SK-N-MC (cell line): ENCODE measurements at places on chromosomes 11 and 22.

GRCh38 chr11:57703341-57703740, 8.7 kb downstream of the MED19 start:
- DNase-seq: no peak

DNA sequence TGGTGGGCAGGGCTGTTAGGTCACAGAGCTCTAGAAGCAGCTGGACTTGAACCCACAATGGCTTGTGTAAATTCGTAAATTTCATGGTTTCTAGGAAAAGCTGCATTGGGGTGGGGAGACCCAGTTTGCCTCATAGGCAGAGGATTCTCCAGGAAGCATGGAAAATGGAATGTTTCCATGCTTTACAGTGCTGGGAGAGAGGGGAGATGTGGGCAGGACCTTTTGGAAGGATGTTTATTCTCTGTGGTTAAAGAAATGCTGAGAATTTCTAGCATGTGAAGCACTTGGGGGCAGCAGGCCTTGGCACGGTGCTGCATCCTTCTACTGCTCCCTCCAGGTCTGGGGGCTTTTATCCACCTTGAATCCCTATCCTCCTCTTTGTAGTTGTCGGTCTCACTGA, 46.3 kb downstream of the TRAF6 start:
- DNase-seq: no peak

DNA sequence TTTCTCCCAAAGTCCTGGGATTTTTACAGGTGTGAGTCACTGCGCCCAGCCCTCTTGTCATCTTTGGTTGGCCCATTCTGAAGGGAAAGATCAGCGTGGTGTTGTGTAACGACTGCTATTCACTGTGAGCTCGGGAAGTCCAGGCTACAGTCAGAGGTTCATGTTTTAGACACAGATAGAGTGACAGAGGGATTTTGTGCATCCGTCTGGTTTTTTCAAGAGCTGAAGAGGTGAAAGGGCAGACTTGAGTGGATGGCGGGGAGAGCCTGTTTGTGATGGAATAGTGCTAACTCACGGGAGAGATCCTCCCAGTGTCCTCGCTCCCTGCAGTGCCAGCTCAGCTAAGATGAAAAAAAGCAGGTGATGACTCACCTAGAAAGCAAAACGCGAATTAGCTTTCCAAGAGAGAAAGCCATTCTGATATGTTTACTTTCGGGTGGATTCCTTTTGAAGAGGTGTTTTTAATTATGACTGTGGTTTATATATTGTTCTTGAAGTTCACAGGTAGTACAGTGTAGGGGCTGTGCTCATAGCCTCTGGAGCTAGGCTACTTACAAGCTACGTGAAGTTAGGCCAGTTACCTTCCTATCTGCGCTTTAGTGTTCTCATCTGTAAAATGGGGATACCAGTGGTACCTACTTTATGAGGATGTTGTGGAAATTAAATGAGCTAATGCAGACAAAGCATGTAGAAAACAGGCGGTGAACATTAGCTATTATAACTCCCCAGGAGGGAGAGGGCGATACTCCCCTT, 67.2 kb downstream of the C11orf91 start:
- DNase-seq: no peak

DNA sequence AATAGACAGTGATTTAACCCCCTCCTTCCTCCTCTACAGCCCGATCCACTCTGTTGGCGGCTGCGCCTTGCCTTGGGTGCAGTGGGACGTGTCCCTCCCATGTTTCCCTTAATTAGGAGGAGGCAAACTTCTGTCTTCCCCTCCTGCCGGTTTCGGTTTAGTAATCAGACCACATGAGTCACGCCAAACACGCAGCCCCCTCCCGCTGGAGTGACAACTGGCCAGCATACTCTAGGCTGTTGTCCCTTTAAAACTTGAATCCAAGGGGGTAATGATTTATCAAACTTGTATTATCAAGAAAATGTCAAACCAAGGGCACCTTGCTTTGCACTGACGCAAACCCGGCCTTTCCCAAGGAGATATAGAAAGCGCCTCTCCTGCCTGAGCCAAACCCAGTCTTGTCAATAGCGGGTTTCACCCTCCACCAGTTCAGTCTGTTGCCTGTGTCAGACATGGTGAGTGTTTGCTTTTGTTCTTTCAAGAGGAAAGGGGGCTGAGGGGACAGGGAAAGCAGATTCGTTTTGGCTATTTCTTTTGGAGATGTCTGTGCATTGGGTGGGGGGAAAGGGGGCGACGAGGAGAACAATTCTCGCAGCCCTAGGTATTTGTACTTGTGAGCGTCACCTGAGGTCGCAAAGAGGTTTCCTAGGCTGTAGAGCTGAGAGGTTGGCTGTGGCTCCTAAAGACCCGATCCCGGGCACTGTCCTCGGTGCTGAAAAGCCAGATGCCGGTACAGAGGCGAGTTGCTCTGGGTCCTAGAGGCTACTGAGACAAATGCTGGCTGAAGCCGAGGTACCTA, at the start of gene SLC6A5:
Gene SLC6A5, plus strand, starts transcription at position 388 of the 799 bp plus-strand sequence. Its CDS starts 65 bp downstream, at position 453.
- no peak for DNase-seq

- DNase-seq: no peak
Observed at GRCh38 chr22:37162221-37163095, 12.7 kb upstream of the IL2RB start.

- DNase-seq: no peak
Observed at GRCh38 chr22:45612451-45612901, 59.2 kb upstream of the ATXN10 start.

- no peak for DNase-seq
Observed at GRCh38 chr11:118144301-118145268, 8.0 kb downstream of the SCN4B start.

GRCh38 chr22:42368379-42369249, 63.6 kb downstream of the NFAM1 start:
- no peak for DNase-seq
